Astrocyte (in vitro differentiated cells and primary cell): ENCODE measurements at places on chromosomes 7 and 10.
A peak's percentile ranks its signal among the peaks of the same experiment; 100 is the strongest.

DNA sequence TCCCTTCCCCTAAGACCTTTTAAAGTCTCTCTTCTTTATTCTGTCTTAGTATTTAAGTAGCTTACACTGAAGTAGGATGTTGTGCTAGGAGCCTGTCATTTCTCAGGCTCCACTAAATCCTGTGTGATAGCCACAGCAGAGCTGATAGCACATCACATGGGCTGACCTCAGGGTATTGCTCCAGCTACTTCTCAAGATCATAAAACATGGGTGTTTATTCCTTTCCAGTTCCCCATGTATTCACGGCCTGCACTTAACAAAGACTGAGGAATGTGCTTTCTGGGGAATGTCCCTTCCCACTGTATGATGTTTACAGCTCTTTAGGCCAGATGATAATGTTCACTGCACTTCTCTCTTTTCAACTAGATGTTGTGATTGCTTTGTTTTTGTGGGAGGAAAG is 1086.8 kb downstream of the KCNMA1 start:
- DNase-seq, result no peak

GRCh38 chr10:209357-209756 is 74.1 kb downstream of the ZMYND11 start:
- DNase-seq, result no peak

GRCh38 chr7:24665564-24666294 is 91.5 kb downstream of the GSDME start:
- peak; percentile 16 for DNase-seq

GRCh38 chr10:111277661-111278060 is 200.8 kb downstream of the ADRA2A start:
- DNase-seq, result no peak
